ENCODE measurements at places on chromosomes 4 and X. TPM values are rescaled to one million over a fixed set of nuclear protein-coding genes. Genes with fewer than 3 reads are reported as not detected.

KLF8 gene
- 25.3 TPM for total RNA-seq

GRCh38 chr4:143424276-143424675 is 87.6 kb downstream of the GAB1 start:
- no peak overlapping the region for H3K27ac ChIP-seq
- H3K27me3 ChIP-seq, result no peaks in the 10 kb centered on the region
- H3K4me3 ChIP-seq, result no peak overlapping the region

- no peaks in the 10 kb centered on the region for H3K4me1 ChIP-seq
- H3K27ac ChIP-seq, result no peak overlapping the region
- DNase-seq, result no peak
Measured at GRCh38 chr4:73765296-73765695, 24.9 kb downstream of the CXCL8 start.

- H3K36me3 ChIP-seq, result no peaks in the 10 kb centered on the region
- no peak overlapping the region for H3K4me3 ChIP-seq
- H3K4me1 ChIP-seq, result no peaks in the 10 kb centered on the region
- no peak overlapping the region for H3K27ac ChIP-seq
Measured at GRCh38 chr4:124631760-124632159, 80.8 kb downstream of the ANKRD50 start.

DNA sequence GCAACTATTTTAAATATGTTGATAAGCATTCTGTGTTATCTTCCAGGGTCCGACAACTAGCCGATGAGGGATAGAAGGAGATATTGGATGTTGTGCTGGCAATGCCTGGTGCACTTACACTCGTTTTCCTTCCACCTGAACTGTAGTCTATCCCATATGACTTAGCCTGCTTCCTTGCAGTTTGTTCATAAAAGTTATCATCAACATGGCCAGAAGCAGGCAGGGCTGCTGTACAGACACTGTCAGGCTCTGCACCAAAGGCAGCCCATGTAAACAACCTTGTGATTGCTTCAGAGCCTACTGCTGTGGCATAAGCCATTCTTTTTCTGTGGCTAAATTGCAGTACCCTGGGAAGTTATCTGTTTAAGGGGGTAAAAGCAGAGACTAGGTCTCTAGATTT is 1.6 kb downstream of the MAPK10 start:
- no peak overlapping the region for H3K27ac ChIP-seq
- peak overlapping the region; percentile 15 for H3K4me3 ChIP-seq
- no peak for DNase-seq
- H3K4me1 ChIP-seq, result peaks cover 4% of the 10 kb centered on the region

All from kidney (tissue), 22 donors.